ENCODE measurements at places on chromosomes 1 and 21. TPM values are rescaled to one million over a fixed set of nuclear protein-coding genes. Genes with fewer than 3 reads are reported as not detected.

The ATP1A4 gene
- total RNA-seq = not detected

The SERTAD4 gene
- total RNA-seq = 8.0 TPM

The NID1 gene
- total RNA-seq = 57.5 TPM

GRCh38 chr1:53582211-53583020 is 123.2 kb downstream of the DMRTB1 start:
- peak; percentile 15 for DNase-seq

The TLR5 gene
- not detected for total RNA-seq

DNA sequence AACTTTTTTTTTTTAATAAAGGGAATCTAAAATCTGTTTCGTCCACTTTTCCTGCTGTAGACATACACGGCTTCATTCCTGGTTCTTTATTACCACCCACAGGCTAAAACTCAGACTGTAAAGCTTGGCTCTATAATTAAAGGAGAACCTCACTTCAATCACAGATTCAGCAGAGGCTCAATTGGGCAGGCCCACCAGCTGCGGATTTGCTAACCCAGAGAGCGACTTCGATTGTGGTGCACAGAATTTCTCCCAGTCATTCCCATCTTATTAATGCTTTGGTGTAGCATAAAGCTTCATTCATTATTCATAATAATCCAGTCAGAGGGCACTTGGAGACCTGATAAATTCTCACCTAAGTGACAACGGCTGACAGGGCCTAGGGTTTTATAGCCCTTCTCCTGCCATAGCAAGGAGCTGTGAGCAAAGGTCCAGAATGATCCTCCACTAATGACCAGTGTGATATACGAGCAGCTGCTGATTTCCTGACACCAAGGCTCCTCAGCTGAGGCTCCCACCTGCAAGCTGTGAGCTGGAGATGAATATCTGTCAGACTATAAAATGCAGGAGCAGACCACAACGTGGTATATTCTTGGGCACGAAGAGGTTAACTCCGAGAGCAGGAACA is 149.0 kb downstream of the ATP6V1G3 start:
- DNase-seq = no peak

The PODN gene
- total RNA-seq = not detected

DNA sequence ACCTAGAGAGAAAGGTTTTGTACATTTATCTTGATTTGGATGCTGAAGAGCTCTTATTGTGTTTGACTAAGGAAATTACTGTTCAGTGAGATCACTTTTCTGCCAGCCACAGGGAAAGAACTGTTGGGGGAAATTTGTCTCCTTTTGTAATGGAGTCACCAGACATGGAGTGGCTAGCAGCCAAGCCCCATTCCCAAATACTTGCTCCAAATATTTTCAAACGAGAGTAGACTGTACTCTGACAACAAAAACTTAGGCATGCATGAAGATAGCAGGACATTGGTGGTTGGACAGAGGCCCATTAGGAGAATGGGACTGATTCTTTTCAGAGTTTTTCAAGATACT is 21.1 kb downstream of the IPO9 start:
- DNase-seq = peak; percentile 82

DNA sequence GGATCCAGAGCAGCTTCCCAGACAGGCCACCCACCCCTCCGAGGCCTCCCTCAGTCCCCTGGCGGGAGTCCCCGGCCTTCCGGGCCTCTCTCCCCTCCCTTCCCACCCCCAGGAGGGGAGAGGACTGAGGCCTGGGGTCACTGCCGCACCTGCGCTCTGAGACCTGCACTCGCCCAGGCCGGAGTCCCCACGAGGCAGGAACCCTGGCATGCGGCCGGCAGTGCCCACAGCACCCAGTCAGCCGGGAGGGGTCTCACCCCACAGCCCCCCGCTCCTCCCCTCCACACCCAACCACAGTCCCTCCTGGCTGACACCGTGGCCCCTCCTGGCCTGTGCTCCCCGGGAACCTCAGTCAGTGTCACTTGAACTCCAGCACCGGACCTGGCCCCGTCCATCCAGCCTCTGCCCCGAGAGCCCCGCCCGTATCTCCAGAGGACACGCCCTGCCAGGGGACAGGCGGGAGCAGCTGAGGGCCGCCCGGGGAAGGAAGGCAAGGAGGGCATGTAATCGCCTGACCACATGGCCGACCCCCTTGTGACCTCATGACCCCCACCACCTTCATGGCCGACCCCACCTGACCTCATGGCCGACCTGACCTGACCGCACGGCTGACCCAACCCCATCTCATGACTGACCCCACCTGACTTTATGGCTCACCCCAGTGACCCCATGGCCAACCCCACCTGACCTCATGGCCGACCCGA is 28.7 kb upstream of the TTLL10 start:
- no peak for DNase-seq

DNA sequence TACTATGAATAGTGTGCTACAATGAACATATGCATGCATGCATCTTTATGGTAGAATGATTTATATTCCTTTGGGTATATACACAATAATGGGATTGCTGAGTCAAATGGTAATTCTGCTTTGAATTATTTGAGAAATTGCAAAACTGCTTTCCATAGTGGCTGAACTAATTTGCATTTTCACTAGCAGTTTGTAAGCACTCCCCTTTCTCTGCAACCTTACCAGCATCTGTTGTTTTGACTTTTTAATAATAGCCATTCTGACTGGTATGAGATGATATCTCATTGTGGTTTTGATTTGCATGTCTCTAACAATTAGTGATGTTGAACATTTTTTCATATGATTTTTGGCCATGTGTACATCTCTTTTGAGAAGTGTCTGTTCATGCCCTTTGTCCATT is 24.0 kb upstream of the DIRAS3 start:
- DNase-seq = no peak

DNA sequence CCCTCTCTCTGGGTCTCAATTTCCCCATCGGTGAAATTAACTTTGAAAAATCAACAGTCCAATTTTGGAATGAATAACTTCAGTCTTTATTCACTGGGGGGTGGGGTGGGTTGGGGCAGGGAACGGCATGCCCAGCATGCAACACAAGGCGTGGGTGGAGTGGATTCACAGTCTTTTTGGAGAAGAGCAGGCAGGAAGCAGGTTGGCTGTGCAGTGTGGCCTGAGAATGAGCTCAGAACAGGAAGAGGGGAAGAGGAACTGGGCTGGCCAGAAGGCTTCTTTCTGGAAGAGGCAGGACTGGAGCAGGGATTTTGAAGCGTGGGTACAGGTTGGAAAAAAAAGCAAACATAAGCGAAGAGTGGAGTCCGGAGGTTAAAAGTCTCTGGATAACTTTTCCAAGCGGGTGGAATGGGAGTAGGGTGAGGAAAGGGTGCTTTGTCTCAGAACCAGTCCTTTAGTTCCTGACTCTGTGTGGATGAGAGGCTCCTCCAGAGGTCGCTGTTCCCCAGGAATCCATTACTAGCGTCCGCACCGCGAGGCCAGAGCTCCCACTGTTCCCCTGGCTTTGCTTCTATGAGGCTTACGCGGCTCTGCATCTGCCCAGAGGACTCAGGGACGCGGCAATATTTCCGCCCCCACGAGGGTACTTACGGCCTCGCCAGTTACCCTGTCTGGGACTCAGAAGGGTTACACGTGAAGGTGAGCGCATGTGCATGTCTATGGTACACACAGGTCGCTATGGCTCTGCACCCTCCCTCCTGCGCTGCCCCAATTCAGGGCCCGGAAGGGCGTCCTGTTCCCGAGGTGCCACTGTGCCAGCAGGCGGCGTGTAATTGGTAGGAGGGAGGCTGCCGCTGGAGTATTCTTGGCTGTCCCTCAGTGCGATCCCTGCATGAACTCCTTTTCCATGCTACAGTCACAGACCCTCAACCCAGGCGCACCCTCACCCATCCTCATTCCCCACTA is 5.5 kb upstream of the FOXD2 start:
- DNase-seq = peak; percentile 46

DNA sequence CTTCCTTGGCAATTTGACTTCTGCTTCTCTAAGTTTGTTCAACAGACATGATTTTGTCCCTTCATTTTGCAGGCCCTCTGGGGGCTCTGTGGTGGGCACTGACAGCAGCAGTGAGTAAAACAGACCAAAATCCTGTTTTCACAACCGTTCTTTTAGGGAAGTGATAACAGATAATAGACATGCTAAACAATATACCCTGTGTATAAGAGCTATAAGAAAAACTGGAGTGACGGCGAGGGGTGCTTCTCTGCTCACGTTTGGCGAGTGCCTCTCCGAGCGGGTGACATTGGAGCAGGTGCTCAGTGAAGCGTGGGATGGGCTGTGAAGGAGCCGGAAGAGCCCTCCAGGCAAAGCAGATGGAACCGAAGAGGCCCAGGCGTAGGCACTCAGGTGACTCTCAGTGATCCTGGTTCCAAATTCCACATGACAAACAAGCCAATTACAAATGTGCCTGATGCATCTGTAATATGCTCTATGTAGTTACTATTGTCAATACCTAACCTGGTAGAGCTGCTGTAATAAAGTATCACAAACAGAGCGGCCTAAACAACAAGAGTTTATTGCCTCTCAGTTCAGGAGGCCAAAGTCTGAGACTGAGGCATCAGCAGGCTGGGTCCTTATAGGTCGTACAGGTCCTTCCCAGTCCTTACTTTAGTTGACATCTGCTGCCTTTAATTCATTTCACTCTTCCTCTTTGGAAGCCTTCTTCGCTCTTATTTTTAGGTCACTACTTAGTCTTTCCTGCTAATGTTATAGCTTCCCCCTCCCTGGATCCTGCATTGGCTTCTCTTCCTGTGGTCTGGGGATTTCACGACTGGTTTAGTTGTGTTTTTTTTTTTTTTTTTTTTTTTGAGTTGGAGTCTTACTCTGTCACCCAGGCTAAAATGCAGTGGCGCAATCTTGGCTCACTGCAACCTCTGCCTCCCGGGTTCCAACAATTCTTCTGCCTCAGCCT is 20.1 kb downstream of the OR2B11 start:
- no peak for DNase-seq

- no peak for DNase-seq
Measured at GRCh38 chr1:39779137-39779536, 8.0 kb upstream of the OXCT2 start.

The PLK3 gene
- 11.3 TPM for total RNA-seq

DNA sequence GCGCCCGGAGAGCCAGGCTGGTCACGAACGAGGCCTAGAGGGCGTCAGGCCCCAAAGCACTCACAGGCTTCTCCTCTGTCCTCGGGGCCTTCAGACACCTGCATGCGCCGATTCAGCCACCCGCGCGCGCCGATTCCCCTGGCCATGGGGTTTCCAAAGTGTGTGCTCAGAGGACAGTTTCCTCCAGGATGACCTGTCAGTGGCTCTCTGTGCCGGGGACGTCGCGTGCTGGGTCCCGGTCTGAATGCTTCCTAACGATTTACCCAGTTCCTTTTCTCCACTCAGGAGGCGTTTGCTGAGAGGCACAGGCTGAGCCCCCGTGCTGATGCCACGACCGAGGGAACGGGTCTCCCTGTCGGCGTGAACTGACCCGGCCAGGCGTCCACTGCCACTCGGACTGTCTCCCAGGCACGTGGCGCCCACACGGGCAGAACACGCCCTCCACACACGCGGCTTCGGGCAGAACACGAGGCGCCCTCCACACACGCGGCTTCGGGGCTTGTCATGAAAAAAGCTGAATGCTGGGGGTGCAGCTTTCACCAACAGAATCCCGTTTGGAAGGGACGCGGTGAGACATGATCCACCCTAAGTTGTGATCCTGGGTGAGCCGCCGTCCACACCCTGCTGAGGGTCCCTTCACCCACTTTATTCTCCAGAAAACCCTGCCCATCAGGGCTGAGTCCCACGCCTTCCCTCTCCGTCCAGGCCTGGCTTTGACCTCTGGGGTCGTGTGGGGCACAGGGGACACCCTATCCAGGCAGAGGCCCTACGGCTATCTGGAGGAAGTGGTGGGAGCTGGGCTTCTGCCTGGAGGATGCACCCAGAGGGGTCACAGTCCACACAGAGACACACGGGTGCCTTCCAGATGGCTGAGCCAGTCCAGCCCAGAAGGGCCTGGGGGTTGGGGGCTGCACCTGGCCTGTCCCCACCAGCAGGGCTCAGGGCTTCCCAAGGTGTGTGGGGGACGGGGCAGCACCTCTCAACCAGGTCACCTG is 56.1 kb downstream of the COL6A1 start:
- no peak for DNase-seq

DNA sequence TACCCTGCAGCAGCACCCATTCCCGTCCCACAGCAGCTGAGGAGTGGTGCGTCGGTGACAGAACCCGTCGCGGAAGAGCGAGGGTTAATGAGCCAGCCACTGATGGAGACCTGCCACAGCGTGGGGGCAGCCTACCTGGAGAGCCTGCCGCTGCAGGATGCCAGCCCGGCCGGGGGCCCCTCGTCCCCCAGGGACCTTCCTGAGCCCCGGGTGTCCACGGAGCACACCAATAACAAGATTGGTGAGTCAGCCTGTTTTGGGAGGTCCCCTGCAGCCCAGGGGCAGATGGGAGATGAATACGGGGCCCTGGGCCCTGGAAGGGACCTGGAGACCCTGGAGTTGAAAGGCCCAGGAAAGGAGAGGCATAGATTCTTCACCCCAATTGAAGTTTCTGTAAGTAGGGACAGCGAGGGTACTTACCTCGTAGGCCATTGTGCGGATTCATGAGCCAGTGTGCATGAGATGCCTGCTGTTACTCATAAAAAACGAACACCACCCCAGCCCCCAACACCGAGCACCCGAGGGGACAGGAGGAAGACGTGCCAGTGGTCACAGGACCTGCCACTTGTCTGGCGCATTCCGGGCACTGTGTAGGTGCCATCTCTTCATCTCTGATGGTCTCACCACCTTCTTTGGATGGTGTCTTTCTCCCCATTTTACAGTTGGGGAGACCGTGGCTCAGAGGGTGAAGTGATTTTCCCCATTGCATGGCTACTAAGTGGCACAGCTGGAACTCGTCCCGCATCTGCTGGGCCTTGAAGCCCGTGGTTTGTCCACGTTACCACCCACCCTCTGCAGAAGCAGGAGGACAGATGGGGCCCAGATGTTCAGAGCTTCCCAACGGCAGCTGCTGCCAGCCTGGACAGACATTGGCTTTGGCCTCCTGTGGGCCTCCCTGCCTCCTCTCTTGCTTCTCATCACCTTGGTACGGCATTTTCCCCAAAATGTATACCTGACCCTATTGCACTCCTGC is 28.3 kb upstream of the TNFRSF1B start:
- DNase-seq = no peak

DNA sequence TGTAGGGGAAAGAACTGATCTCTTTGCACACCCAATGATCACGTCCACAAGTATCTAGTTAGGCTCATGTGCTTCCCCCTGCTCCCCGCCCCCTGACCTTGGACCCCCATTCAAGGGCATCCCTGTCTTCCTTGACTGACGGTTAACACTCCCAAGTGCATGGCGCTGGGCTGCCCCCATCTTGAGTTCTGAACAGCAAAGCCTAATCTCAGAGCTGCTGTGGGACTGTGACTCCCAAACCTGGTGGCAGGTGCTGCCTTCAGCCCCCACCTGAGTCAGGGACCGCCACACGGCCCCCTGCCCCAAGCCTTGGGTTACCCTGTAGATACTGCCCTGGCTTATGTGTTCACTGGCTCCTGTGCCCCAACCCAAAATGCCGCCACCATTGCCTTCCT is 925 bp downstream of the TNNI1 start:
- DNase-seq = no peak

The PCBP3 gene
- total RNA-seq = 0.31 TPM

The LHX8 gene
- total RNA-seq = not detected

GRCh38 chr1:170567214-170567613 is 35.2 kb downstream of the GORAB start:
- no peak for DNase-seq
